ENCODE measurements at places on chromosomes 2 and 18.

GRCh38 chr18:69400253-69400975 is at the start of gene DOK6:
TSS of gene DOK6 (plus strand) at chr18:69400888.
- DNase-seq: no peak

DNA sequence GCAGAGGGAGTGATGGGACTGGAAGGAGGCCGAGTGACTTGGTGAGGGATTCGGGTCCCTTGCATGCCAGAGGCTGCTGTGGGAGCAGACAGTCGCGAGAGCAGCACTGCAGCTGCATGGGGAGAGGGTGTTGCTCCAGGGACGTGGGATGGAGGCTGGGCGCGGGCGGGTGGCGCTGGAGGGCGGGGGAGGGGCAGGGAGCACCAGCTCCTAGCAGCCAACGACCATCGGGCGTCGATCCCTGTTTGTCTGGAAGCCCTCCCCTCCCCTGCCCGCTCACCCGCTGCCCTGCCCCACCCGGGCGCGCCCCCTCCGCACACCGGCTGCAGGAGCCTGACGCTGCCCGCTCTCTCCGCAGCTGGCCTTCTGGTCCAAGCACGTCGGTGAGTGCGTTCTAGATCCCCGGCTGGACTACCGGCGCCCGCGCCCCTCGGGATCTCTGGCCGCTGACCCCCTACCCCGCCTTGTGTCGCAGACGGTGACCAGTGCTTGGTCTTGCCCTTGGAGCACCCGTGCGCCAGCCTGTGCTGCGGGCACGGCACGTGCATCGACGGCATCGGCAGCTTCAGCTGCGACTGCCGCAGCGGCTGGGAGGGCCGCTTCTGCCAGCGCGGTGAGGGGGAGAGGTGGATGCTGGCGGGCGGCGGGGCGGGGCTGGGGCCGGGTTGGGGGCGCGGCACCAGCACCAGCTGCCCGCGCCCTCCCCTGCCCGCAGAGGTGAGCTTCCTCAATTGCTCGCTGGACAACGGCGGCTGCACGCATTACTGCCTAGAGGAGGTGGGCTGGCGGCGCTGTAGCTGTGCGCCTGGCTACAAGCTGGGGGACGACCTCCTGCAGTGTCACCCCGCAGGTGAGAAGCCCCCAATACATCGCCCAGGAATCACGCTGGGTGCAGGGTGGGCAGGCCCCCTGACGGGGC is 4.6 kb downstream of the PROC start:
- DNase-seq: peak; percentile 15

GRCh38 chr2:161208527-161209139 is 48.4 kb downstream of the TANK start:
- DNase-seq: no peak

- no peak for DNase-seq
These were observed 21.2 kb downstream of the CLUL1 start for GRCh38 chr18:617970-618504.

GRCh38 chr2:19425419-19425818 is 67.0 kb upstream of the OSR1 start:
- DNase-seq: no peak

DNA sequence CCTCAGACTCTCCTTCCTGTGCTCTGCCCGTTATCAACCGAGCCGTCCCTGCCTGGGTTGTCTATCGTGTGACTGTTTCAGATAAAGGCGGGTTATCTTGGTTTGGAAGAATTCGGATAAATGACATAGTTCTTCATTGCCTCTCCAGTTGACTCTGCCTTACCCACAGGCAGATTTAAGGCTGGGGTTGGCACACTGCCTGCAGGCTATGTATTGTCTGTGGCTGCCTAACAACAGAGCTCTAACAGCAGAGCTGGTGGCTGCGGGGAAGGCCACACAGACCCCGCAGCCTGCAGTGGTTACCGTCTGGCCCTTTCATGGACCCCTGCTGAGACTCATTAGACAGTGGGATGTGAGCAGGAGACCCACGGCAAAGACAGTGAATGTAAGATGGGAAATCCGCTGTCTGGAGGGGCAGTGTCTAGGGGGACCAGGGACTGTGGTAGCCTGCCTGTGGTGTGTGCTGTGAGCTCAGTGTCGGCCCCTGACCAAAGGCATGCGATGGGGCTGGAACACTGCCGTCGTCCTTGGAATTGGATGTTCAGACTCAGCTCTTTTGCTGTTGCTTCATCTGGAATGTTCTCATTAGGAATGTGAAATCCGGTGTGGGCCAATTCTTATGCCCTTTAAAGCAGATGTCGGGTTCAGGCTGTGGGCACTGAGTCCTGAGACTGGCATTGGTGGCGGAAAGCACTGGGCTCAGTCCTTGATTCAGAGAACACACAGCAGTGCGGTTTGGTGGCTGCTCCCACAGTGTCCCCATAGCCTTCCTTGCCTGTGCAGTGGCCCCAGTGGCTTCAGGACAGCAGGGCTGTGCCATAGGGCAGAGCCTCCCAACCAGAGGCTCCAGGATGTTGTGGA is 44.5 kb downstream of the SH3RF3 start:
- DNase-seq: no peak

DNA sequence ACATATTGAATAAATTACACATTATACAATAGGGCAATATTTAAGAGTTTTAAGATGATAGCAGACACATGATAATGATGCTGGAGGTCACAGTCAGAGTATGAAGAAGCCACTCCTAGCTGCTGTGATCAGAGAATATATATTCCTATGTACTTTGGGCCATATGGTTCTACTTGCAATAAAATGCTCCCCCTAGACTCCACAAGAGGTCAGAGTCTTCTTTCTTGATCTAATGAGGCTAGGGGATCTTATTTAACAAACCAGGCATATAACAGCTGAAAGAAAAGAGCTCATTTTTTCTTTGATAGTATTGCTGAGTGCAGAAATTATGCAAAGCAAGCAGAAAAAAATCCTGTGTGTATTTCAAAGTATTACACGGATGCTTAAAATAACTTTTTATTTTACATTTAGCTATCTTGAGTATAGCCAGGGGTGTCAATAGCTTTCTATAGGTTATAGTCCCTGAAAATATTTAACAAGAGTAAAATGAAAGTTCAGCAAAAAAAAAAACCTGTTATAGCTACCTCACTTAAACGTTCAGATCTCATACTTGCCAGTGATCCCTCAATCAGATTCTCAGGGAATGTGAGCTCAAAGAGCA is 748.7 kb upstream of the CHAC2 start:
- no peak for DNase-seq

- peak; percentile 49 for DNase-seq
These were observed 1.3 kb downstream of the PTMA start for GRCh38 chr2:231709636-231709980.

DNA sequence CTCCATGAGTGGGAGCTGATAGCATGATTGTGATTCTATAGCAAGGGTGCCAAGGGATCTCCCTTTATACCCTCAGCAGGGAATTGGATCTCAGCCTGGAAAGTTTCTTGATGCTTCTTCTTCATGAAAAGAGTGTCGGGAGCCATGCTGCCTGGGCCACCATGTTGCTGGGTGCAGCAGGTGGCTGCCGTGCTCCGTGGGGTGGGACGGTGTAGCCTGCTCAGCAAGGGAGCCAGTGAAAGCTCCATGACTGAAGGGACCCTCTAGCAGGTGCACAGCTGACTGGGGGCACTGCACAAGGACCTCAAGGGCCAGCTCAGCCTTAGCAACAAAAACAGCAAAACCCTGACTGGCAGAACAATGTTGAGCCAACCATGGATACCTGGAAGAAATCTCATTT is 368.9 kb upstream of the HS6ST1 start:
- DNase-seq: no peak

- DNase-seq: no peak
These were observed 629 bp downstream of the PRELID3A start for GRCh38 chr18:12408247-12408869.

DNA sequence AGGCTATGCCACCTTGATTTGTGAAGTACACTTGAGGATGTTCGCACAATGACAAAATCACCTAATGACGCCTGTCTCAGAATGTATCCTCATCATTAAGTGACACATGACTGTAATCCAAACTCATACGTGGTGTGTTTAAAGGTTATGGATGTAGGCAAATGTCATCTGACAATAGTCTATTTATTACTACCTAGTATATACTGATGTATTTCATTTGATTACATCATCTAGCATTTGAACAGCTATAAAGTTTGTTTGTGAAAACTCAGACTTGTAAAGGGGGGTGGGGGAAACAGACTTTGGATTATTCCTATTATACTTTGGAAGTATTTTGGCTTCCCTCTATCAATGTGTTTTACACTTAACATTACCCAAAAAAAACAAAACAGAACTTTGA is 129.9 kb downstream of the TANC1 start:
- DNase-seq: no peak

GRCh38 chr2:145764631-145765030 is 1244.7 kb upstream of the ZEB2 start:
- no peak for DNase-seq

DNA sequence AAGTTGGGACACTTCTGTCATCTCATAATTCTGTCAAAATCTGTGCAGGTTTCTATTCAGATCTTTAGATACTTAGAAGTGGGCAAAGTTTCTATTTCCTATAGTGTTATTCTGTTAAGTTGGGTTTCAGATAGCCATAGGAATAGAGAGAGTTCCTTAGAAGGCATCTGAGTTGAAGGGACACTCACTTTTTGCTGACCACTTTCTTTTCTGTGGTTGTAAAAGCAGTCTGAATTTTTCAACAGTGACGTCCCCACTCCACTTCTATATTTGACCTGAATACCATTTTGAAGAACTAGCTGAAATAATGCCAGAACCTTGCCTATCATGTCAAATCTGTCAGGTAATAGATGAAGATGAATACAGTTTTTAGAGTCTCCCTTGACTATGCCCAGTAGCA is 267.3 kb downstream of the SPAG16 start:
- DNase-seq: no peak

GRCh38 chr2:110105608-110106467 is 9.8 kb downstream of the MALL start:
- no peak for DNase-seq

DNA sequence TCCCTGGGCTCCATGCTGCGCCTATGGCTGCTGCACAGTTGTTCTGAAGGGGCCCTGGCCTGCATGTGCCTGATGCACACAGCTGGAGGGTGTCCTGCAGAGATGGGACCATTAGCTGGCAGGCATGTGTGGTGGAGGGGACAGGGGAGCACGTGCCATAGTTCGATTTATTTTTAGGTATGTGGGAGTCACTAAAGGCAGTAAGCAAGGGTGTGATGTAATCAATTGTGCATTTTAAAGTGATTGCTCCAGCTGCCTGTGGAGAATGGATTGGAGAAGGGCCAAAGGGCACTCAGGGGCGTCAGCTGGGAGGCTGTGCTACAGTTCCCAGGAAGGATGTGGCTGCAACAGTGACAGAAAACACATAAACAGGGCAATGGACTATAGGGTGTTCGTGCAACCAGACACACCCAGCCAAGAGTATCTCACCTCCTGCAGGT is 205.1 kb downstream of the ARL4C start:
- peak; percentile 67 for DNase-seq

GRCh38 chr2:190350371-190350770 is 7.0 kb downstream of the INPP1 start:
- no peak for DNase-seq

DNA sequence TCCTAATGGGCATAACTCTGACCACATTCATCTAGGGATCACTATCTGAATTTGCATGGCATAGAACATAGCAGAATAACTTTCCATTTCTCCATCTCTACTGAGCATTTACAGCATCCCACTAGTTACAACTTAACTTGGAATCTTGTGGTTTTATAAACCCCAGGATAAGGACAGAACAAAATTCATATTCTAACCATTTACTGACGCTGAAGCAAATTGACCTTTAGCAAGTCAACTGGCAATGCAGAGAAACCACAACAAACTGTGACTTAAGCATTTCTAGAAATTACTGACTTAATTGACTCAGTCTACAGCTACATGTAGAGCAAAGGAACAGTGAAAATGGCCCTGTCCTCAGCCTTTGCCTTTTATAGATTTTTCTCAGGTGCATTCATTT is 61.2 kb downstream of the DCC start:
- no peak for DNase-seq

DNA sequence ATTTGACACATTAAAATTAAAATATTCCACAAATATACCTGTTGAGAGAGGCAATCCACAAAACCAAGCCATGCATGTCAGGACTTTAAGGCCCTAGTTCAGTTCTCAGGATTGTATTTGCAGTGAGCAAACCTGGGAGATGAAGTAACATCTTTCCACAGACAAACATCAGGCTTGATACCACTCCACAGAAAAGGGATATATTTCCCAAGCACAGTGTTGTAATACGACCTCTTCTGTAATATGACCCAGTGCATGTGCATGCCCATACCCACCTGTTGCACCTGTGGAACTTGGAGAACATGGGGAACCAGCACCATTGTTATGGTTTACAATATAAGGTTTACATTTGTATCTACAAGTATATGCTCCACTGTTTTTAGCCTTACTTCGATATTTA is 184.0 kb downstream of the PDE11A start:
- no peak for DNase-seq

- peak; percentile 60 for DNase-seq
These were observed 26.2 kb downstream of the UNC50 start for GRCh38 chr2:98634406-98635092.

DNA sequence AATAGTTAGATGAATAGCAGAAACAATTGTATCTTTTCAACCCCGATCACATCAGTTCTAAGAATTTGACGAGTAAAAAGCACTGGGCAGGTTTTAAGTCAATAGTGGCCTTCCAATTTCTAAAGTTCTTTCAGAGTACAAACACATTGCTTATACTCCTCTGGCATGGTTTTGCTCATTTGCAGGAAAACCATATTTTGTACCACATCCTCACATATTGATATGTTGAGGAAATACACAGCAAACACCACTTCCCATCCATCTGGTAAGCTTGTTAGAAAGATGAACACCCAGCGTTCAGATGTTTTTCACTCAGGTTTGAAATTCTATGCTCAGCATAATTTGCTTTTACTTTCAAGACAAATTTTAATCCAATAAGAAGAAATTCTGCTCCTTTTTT is 344.6 kb upstream of the ACVR2A start:
- peak; percentile 37 for DNase-seq

GRCh38 chr2:26400723-26401122 is 997 bp upstream of the DRC1 start:
- DNase-seq: no peak

- no peak for DNase-seq
These were observed 337.4 kb upstream of the ID2 start for GRCh38 chr2:8344144-8345097.

DNA sequence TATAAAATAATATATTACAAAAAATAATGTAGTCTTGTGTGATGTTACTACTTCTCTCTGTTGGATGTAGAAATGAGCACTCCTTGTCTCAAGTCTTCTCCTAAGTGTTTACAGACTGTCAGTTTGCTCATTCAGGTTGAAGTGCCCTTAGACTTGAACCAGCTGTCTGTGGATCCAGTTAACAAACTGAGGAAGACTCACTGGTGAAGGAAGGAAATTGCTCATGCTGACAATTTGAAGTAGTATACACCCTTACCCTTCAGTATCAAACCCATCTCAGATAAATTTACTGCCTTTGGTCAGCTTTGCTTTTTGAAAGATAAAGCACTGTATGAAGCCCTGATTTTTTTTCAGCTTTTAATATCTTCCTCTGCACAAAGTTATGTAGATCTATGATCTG is 854.2 kb upstream of the ZEB2 start:
- no peak for DNase-seq

GRCh38 chr18:22525883-22526282 is 108.2 kb upstream of the CTAGE1 start:
- DNase-seq: no peak

Data from CD4-positive, alpha-beta T cell treated with Interleukin-12 subunit alpha and Interleukin-12 subunit beta, for 1 hour (primary cell).